ENCODE measurements at places on chromosomes 16 and 17.

GRCh38 chr16:31439519-31439918, 3.1 kb downstream of the ZNF843 start:
- DNase-seq, result no peak

- no peak for DNase-seq
These were observed 2.3 kb downstream of the BEAN1 start for GRCh38 chr16:66429290-66429962.

DNA sequence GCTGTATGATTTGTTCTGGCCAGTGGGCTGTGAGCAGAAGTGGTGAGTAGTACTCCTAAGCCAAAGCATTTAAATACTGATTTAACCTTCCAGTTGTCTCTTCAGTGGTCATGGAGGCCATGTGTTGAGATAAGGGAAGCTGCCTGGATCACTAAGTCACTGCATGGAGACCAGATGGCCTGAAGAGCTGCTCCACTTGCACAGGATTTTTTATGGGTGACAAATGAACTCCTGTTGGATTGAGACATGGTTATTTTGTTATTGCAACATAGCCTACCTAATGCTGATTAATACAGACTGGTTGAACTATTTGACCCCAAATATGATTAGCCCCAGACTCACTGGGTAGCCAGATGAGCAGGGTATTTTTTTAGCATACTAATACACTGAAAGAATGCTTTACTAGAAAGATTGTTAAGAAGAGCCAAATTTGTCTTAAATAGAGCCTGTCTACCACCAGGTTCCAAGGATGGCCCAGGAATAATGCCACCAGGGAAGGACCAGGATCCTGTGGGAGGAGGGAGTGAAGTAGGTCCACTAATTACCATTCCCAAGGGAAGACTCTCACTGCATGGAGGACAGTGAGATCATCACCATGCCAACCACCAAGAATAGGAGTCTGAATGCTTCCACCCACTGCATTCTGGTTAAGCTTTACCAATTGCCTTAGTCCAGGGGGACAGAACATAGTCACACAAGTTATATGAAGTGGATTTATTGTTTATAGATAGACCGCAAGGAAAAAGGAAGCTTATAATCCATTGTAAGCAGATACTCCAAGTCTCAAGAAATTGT, 187.4 kb upstream of the IRX6 start:
- DNase-seq, result no peak

DNA sequence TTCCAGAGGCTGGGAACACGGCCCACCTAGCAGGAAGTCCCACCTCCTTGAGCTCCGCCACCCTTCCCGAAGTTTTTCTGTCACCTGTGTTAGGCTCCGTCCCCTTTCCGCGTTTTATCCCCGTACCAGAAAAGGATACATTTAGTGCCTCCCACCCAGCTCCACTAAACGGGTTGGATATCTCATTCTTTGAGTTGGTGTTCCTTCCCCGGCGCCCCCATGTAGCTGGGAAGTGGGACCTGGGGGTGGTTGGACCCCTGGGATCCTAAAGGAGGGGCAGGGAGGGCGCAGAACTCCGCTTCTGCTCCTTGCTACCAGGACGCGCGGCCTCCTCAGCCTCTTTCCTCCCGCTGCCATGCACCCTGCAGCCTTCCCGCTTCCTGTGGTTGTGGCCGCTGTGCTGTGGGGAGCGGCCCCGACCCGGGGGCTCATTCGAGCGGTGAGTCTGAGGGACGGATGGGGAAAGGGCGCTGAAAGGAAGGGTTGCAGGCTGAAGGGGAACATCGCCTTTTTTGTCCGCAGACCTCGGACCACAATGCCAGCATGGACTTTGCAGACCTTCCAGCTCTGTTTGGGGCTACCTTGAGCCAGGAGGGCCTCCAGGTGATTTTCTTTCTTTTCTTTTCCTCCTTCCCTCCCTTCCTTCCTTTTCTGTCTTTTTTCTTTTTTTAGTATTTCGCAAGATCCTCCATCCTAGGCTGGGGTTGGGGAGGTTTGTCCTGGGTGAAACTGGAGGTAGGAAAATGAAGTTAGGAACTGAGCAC, 669 bp downstream of the RNF167 start:
- DNase-seq, result peak; percentile 26

DNA sequence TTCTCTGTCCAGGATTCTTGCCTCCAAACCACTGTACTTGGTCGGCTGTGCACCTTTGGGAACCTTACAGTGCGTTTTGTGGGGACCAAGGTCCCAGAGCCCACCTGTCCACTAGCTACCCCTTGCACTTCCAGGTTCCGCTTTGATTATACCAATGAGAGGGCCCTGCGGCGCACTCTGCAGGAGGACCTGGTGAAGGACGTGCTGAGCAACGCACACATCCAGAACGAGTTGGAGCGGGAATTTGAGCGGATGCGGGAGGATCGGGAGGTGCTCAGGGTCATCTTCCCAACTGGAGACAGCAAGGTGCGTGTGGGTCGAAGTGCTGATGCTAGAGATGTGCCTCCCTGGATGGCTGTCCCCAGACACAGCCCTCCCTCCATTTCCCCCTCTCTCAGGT, 18.8 kb downstream of the POLR2A start:
- DNase-seq, result no peak

GRCh38 chr17:69154267-69154666, 12.6 kb upstream of the ABCA6 start:
- DNase-seq, result no peak

Data from activated CD8-positive, alpha-beta memory T cell treated with anti-CD3 and anti-CD28 coated beads for 48 hours (primary cell).